ENCODE measurements at places on chromosomes 2 and 18.

GRCh38 chr2:169018390-169018789, 12.7 kb downstream of the ABCB11 start:
- DNase-seq, result no peak

- DNase-seq, result no peak
Observed at GRCh38 chr2:207565736-207566500, 36.2 kb downstream of the CREB1 start.

DNA sequence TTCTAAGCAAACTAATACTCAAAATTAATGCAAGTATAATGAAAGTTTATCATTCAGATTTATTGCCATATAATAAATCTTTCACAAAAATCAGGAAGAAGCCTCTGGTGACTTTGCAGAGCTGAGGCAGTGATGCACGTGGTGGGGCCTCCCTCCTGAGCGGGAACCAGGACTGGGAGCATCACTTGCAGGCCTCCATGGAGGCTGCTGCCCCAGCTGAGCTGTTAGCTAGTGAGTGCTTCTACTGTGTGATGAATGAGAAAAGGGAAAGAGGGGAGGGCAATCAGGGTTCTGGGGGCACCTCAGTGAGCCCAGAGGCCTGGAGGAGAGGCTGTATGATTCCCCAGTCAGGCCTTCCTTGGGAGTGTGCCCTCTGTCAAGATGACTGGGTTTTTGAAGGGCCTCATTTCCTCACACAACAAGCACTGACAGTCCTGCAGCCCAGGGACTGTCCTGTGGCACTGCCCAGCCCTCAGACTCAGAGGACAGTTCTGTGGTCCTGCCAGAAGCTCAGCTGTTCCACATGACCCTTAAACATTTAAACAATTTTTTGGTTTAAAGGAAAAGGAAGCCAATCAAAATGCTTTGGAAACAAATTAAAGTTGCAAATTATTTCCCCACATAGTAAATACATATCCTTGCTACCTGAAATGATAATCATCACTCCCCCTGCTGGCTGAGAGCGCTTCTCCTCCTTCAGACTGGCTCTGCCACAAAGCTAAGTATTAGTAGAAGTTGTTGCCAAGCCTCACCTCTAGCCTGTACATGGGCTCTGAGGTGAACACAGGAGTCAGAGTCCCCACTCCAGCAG, 90.9 kb upstream of the SMAD7 start:
- peak; percentile 12 for DNase-seq

GRCh38 chr2:203824603-203825002, 43.0 kb upstream of the CTLA4 start:
- DNase-seq, result no peak

DNA sequence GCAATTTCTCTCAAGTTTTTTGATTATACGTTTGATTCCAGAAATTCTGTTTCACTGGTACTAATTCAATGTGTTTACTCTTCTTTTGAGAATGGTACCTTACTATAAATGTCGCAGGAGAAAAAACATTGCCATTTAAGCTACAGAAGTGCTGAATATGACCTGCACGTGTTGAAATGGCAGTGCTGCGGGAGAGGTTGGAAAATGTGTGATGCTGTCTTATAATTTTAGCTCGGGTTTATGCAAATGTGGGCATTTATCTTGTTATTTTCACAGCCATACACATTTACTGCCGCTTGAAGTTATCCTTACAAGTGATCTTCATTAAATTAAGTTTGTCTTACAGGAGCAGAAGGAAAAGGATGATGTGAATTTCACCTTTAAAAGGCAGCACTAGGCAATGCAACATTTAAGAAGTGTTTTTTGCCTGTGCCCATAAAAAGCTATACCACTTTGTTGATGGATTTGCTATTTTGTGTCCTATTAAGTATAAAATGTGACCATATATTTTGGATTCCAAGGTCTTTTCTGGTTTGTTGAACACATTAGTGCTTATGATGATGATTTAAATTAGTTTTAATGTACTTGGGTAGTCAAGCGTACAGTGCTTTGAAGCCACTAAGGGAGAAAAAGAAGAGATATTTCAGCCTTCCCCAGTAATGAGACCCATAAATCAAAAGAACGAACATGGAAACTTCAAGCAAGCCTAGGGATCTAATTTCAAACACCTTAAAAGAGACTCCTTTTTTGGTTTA, 112.1 kb downstream of the LTBP1 start:
- DNase-seq, result no peak
